ENCODE measurements at places on chromosomes 12 and 14.

GRCh38 chr14:24883576-24883975 is 166.4 kb downstream of the STXBP6 start:
- DNase-seq = no peak

DNA sequence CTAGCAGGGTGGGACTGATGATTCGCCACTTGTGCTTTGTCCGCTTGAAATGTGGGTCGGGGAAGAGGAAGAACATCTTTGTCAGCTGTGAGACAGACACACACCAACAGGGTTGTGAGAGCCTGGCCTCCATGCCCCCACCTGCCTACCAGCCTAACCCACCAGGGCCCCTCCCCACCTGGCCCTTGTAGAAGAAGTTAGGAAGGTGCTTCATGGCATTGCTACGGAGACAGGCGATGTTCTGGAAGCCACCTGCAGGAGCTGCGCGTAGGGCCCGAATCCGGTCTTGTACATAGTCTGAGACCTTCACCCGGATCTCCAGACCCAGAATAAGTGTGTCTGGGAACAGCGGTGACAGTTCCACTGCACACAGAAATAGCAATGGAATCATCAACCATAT is 2.3 kb downstream of the METTL1 start:
- DNase-seq = no peak

DNA sequence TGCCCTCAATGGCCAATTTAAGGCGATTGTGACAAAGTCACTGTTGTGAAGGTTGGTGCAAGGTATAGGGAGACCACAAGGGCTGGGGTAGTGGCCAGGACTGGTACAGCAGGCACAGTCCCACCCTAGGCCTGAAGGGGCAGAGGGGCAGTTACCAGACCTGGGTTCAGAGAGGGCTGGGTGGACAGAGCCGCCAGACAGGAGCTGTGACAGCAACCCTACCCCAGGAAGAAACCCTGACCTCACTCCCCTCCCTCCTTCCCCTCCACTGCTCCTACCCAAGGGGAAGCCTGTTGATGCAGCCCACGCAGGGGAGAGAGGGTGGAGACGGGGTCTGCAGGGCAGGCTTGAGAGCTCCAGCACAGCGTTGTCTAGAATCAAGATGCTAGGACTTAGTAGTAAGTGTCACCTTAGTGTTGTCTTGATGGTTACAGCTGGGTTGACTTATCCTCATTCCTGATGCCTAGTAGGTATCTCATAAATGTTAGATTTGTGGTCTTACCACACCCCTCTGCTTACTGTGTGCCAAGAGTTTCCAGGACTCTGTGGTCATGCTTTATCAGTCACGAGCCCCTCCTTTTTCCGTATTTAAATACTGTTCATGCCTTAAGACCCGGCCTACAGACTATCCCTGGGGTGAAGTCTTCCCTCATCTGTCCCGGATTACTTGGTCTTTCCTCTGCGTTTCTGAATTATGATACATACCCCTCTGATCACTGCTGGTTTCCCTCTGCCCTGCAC is 14.4 kb downstream of the EML1 start:
- no peak for DNase-seq

DNA sequence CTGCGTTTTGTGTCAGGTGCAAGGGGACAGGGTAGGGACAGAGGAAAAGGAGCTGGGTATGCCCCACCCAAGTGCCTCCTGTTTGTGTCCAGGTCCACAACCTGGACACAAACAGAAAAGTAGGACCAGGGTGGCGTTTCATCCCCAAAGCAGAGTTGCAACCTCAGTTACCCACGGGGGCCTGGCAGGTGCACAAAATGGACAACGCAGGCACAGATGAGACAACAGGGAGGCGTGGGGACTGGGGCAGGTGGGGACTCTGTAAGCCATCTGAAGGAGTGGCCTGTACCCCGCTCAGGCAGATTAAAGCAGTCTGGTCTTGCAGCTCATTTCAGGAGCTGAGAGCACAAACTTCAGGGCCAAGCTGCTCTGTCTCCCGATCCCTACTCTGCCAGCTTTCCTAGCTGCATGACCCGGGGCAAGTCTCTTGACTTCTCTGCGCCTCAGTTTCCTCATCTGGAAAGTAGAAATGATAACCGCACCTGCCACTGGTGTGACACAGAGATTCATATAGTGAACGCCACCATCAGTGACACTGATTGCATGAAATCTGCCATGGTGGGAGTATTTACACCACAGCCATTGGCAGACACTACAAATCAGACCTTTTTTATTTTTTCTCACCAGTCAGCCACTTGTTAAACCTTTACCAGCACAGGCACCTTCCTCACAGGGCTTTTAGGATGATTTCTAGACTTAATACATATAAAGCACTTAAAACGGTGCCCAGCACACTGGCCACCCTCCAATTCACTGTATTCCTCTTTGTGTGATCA is 123.0 kb downstream of the PHETA1 start:
- DNase-seq = no peak

GRCh38 chr12:130847112-130847511 is 8.1 kb upstream of the STX2 start:
- no peak for DNase-seq

DNA sequence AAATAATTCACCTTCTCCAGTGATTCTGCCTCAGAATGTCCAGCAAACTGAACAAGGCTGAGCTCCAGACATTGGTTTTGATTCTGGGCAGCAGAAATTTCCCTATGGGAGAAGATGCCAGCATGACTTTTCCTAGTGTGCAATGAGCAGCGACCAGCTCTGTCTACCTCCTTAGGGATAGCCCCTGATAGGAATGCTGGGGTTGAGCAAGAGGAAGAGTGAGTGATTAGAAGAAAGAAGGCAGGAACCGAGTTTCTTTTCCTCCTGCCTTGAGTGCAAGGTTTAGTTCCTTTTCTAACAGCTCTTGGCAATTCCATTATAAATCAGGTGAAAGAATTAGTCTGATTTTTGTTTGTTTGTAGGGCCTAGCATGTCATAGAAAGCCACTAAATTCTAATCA is 379.0 kb downstream of the DAD1 start:
- DNase-seq = no peak

DNA sequence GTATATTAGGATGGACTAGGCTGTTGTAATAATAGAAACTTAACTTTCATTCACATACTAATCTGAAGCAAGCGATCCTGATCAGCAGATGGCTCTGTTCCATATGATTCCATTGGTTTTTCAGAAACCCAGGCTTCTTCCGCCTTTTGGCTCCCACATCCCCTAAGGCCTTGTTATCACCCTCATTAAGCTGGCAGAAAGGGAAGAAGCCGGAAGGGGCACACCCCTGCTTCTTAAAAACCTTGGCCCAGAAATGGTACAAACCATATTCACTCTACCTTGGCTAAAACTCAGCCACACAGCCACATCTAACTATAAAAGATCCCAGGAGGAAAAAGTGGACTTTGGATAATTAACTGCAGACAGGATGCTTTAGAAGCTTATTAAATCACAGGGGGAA is 329.2 kb downstream of the PCNX1 start:
- DNase-seq = no peak

DNA sequence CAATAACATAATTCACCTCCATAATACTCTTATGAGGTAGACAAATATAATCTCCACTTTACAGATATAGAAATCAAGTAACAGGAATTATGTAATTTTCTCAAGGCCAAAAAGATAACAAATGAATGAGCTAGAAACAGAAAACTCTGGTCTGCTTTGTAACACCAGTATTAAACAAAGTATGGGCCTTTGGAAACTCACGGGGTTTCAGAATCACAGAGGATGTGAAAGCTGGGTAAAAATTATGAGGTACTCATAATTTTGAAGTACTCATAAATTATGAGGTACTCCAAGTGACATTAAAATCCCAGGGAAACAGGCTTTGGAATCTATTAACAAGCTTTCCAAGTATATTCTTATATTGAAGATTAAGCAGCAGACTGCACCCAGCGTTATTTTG is 140.2 kb downstream of the MED13L start:
- DNase-seq = no peak

- peak; percentile 58 for DNase-seq
These were observed 151.0 kb downstream of the ADGRD1 start for GRCh38 chr12:131104463-131105350.

DNA sequence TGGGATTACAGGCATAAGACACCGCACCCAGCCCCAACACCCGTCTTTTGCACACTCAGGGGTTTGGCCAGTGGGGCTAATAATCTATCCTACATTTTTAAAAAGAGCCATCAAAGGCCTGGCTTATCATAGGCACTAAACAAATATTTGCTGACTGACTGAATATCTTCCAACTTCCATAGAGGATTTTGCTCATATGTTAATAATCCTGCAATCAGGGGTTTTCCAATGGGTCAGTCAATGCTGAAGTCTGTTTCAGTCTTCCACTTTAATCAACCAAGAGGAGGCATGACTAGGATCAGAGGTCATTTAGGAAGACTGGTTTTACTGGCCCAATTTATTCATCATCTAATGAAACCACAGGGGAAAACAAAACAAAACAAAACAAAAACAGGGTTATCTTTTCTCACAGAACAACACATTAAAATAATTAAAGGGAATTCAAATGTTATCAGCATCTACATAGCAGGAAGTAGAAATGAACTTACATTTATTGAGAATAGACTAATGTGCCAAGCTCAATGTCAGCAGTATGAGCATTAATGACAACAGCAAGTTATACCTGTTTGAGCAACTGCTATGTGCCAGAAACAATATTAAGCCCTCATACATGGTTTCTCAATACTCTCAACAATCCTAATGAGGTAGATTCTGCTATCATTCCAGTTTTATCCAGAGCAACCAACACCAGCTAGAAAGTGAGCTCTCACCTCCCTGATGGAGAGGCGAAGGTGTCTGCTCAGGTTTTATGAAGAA is 372.2 kb downstream of the EGLN3 start:
- no peak for DNase-seq

DNA sequence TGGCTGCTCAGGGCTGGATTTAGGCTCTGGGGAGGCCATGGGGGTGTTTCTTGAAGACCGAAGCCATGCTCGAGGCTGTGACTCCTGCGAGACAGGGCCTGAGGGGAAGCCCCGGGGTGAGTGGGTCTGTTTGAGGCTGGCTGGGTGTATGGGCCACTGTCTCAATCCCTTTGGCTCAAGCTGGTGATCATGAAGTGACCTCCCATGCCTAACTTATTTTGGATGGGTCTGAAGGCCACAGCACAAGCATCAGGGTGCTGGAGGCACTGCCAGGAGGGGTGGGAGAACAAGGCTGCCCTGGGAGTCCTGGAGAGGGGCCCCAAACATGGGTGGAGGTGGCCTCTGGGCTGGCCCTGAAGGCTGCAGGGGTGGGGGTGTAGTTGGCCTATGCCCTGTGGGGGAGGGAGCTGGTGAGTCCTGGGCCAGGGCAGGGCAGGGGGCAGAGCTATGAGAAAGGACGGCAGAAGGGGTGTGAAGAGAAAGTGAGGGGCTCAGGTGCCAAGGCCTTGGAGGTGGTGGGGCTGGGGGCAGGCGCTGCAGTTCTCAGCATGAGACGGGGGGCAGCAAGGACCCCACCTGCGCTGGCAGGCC is 100.9 kb downstream of the KIF26A start:
- DNase-seq = no peak

DNA sequence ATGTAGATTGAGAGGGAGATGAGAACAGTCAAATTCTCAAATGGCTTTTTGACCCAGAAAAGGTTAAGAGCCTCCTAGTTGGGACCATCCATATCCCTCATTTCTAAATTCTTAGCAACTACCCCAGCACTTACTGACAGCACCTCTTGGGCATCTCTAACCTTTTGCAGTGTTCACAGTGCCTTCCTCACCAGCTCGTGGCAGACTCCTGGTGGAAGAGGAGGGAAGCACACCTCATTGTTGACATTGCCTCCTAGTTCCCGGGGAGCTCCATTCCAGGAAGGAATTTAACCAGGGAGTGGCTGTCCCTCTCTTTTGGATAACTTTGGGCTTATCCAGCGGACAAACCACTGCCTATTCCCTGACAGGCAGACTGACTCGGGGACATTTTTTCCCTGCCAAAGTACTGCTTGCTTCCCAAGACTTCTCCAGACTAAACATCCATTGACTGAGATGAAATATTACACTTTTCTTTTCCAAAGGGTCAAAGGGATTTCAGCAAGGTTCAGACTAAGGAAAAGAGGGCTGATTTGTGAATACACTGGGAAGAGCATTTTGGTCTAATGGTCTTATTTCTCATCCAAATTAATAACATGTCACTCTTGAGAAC is 9.0 kb upstream of the OR6J1 start:
- DNase-seq = peak; percentile 36

GRCh38 chr14:89600950-89601826 is 184.2 kb upstream of the FOXN3 start:
- DNase-seq = no peak

DNA sequence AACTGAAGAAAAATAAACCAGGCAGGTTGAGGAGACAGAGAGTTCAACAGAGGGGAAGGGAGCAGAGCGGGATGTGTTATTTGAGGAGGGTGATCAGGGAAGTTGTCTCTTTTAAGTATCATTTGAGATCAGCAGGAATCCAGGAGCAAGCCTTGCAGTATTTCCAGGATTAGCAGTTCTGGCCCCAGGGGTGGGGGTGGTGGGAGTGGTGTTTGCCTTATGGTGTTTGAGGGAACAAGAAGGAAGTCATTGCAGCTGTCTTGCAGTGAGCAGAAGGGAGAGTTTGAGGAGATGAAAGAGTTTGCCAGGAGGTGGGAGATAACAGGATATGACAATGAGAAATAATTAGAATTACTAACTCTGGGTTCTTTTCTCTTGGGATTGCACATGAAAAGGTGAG is 418.6 kb downstream of the NELL2 start:
- DNase-seq = no peak

- no peak for DNase-seq
These were observed 290.6 kb upstream of the NAV3 start for GRCh38 chr12:77540097-77540496.

GRCh38 chr12:60176891-60177290 is 581.1 kb downstream of the SLC16A7 start:
- no peak for DNase-seq
